NCI-H2081 treated with DMSO at 0.1 percent for 48 hours (cell line): ENCODE measurements at places on chromosomes 16 and 17.
A peak's percentile ranks its signal among the peaks of the same experiment; 100 is the strongest.

DNA sequence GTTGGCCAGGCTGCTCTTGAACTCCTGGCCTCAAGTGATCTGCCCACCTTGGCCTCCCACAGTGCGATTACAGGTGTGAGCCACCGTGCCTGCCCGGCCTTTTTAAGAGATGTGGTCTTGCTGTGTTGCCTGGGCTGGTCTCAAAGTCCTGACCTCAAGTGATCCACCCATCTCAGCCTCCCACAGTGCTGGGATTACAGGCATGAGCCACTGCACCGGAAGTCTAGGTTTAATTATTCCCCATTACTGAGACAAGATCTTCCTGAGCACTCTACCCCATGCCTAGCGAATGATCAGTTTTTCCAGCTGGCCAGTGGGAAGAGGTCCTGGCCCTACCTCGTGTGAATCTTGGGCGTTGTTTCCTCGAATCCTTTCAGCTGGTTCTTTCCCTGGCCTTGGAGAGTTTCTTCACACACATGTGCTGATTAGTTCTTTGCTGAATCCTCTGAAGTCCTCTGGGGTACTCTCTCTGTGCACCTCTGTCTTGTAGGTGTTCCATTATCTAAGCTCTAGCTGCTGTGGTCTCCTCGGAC is 18.9 kb downstream of the C16orf54 start:
- no peak for DNase-seq

- no peak for DNase-seq
These were observed 5.5 kb downstream of the TVP23A start for GRCh38 chr16:10813099-10813455.

- no peak for DNase-seq
These were observed 44.7 kb downstream of the TMEM132E start for GRCh38 chr17:34623856-34624766.

DNA sequence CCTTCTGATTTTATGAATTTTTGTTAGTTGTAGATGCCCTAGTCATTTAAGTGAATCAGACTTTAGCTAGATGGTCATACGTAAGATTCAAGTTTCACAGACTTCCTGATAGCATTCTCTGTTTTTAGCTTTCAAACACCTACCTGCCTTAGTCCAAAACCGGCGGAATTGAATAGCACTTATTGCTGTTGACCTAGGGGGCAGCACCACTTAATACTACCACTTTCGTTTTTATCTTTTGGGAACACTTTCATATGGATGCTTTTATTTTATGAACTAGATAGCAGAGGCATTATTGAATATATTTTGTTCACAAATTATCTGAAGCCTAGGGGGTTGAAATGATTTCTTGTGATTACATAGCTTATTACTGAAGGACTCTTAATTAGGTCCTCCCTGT is 31.5 kb downstream of the TADA2A start:
- no peak for DNase-seq

DNA sequence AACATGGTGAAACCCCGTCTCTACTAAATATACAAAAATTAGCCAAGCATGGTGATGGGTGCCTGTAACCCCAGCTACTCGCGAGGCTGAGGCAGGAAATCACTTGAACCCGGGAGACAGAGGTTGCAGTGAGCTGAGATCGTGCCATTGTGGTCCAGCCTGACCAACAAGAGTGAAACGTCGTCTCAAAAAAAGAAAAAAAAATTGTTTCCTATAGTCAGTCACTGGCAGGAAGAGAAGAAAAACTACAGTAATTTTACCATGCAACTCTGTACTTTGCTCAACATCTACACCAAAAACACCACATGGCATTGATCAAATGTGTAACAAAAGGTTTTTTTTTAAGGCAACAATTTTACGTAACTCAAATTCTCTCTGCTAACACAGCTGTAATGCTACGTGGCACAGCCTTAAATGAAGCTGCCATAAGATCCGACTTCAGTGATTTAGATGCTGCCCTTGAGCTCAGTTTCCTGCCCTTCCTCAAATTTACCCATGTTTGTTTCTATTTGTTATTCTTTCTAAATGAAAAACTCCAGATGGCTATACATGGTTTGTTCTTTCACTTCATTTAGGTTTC is 40.2 kb downstream of the CNOT1 start:
- no peak for DNase-seq

- DNase-seq = peak; percentile 6
These were observed 129.1 kb downstream of the AIPL1 start for GRCh38 chr17:6305613-6306360.

- DNase-seq = no peak
These were observed 3.8 kb downstream of the CFAP97D1 start for GRCh38 chr17:43784068-43784467.

DNA sequence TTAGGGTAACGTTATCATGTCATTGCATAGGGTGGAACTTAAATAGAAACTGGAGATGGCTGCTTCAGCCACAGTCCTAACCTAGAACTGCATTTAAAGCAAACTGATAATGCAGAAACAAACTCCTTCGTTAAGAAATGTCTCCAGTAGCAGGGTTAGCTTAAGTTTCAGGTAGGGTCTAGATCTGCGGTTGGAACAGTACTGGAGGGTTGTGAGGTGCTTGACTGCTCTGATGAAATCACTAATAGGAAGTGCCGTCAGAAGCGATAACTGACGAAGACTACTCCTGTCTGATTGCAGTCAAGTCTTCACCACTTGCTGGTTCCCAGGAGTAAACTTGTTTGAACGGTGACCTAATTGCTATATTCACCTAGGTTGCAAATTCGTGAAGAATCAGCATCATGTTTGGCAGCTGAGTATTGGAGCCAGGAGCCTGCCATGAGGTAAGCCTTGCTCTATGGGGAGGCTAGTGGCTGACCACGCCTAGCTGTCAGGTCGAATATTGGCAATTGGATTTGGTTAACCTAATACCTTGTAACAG is 24.5 kb downstream of the TRPV2 start:
- no peak for DNase-seq
